ENCODE measurements at places on chromosomes 12 and 14.

DNA sequence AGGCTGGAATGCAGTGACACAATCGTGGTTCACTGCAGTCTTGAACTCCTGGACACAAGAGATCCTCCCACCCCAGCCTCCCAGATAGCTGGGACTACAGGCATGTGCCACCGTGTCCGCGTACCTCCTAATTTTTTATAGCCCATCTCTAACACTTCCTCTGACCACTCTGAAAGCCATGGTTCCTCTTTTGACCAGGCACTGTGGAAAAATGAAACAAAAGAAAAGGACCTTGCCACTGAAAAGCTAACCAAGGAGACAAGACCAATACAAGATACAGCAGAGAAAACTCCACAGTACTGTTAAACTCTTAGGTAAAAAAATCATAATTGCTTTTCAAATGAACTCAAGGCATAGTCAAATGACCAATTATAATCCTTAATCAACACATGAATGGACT is 233.3 kb downstream of the NEDD1 start:
- DNase-seq, result no peak

DNA sequence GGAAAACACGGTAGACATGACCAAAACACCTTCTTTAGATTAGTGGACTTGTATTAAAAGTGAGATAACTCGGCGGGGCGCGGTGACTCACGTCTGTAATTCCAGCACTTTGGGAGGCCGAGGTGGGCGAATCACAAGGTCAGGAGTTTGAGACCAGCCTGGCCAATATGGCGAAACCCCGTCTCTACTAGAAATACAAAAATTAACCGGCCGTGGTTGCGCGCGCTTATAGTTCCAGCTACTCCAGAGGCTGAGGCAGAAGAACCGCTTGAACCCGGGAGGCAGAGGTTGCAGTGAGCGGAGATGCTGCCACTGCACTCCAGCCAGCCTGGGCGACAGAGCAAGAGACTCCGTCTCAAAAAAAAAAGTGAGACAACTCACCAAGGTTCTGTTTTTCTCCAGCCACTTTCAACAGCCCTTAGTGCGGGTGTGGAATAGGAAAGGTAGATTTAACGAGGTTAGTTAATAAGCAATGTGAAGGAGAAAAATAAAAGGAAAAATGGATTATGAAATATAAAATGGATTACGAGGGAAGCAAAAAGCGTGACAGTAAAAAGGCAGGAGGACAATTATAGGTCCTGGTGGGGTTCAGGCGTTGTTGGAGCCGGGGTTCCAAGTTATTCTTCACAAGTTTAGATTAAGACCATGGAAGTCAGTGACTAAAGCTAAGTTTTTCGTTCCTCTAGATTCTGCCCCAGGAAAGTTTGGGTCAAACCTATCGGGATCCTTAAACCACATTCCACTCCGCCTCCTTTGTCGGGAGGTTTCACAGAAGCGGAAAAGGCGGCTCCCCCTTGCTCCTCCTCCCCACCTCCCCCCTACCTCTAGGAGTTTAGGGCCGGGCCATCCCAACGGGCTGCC is 534 bp downstream of the PPP2R3C start:
- DNase-seq, result no peak

GRCh38 chr12:122322501-122322900 is 56.2 kb upstream of the VPS33A start:
- no peak for DNase-seq

- DNase-seq, result peak; percentile 48
Observed at GRCh38 chr14:69535230-69535848, 39.3 kb downstream of the CCDC177 start.

GRCh38 chr14:106308839-106309389 is 782.5 kb downstream of the TMEM121 start:
- no peak for DNase-seq

All from SW 1271 (cell line).